GM04504 (cell line): ENCODE measurements at places on chromosomes 5 and 9.

DNA sequence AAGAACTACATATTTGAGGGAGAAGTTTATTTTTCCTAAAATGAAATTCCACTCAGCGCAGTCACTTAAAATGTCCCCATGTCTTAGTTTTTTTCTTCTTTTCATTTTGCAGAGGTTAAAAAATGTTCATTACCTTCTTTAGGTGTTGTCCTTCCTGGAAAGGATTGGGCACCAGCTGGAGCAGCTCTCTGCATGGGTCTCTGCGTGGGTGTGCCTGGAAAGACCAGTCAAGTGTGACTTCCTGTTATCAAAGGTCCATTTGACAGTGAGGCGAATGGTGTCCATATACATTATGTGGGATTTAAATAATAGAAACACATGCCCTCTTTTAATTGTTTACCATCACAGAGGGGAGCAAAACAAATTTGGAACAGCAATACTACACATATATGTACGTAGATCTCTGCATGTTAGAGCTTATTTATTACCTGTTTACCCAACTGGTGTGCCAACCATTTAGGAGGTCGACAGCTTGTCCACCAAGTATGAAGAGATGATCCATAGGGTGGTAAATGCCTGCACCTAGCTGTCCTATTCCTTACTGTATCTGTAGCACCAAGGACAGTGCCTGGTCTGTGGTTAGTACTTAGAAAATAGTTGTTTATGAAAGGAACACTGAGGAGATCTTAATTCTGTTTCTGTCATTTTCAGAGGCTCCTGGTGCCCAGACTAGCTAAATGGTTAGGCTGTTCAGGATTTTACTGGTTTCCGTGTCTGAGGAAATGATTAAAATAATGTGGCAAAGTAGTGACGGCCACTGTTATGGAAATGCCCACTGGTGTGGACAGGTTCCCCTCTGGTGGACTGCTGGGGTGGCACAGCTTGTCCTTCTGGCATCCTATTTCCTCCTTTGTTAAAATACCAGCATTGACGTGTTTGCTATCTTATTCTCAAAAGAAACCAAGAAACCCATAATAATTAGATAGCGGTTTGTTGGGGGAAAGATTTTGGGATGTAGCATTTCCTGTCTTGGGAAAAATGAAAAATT lies 200.4 kb downstream of the MAST4 start:
- DNase-seq: no peak

- no peak for DNase-seq
Observed at GRCh38 chr5:76782444-76782843, 36.4 kb upstream of the F2RL1 start.

DNA sequence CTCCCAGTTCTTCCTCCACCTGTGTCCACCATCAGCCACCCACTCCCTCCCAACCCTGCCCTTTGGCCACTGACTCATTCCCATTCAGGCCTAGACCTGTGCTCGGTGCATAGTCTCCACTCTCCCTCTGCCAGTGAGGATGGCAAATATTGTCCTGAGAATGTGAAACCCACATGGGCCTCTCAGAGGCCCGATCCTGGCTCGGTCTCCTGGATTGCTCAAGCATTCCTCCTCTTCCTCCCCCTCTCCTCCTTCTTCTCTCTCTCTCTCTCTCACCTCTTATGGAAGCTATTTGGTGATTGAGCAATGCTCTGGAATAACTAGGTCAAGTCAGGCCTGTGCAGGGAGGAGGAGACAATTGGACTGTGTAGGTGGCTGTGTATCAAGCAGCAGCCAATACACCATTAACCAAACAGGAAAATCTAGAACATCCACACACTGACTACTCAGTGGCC lies 99.9 kb downstream of the KLF4 start:
- peak; percentile 50 for DNase-seq

- DNase-seq: no peak
Observed at GRCh38 chr5:14597080-14597479, 15.5 kb downstream of the OTULINL start.

- no peak for DNase-seq
Observed at GRCh38 chr5:76400466-76400865, 2.6 kb upstream of the IQGAP2 start.

DNA sequence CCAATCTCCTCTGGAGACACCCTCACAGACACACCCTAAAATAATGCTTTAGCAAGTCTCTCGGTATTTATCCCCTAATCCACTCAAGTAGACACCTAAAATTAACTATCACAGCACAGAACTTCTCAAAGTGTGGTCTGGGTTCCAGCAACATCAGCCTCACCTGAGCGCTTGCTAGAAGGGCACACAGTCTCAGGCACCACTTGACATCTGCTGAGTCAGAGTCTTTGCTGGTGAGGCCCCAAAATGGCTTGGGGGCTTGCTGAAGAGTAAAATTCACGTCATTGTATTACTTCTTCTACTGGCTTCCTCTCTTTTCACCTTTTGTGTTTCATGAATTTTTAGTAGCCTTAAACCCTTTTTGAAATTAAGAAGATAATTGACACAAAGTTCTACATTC lies 9.0 kb downstream of the FOXB2 start:
- DNase-seq: no peak

DNA sequence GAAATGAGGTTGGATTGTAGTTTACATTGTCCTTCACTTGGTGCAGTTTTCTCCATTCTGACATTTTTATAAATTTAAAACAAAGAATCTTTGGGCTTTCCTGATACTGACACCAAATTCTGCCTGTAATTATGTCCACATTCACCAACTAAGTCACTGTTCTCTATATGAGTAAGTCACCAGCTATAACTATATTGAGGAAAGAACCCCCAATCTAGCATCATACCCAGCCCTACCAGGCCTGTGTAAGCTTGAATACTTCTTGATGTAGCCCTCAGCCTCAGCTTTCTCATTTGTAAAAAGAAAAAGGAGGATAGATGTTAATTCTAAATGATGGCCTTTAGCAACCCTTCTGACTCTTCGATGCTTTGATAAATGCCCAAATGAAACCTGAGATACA lies 112.7 kb upstream of the FST start:
- no peak for DNase-seq

- DNase-seq: no peak
Observed at GRCh38 chr9:30677221-30677620, 1707.2 kb upstream of the ACO1 start.

GRCh38 chr9:119179701-119180100 lies 189.5 kb downstream of the BRINP1 start:
- no peak for DNase-seq

- DNase-seq: peak; percentile 94
Observed at GRCh38 chr5:10555277-10555684, 8.6 kb upstream of the ANKRD33B start.

- DNase-seq: no peak
Observed at GRCh38 chr9:113580041-113580953, 116.8 kb downstream of the RGS3 start.

GRCh38 chr9:104885818-104886709 lies 41.9 kb downstream of the ABCA1 start:
- DNase-seq: no peak

- no peak for DNase-seq
Observed at GRCh38 chr5:146006470-146007190, 70.3 kb downstream of the SH3RF2 start.

GRCh38 chr9:125549891-125550885 lies 156.8 kb downstream of the MAPKAP1 start:
- DNase-seq: no peak

DNA sequence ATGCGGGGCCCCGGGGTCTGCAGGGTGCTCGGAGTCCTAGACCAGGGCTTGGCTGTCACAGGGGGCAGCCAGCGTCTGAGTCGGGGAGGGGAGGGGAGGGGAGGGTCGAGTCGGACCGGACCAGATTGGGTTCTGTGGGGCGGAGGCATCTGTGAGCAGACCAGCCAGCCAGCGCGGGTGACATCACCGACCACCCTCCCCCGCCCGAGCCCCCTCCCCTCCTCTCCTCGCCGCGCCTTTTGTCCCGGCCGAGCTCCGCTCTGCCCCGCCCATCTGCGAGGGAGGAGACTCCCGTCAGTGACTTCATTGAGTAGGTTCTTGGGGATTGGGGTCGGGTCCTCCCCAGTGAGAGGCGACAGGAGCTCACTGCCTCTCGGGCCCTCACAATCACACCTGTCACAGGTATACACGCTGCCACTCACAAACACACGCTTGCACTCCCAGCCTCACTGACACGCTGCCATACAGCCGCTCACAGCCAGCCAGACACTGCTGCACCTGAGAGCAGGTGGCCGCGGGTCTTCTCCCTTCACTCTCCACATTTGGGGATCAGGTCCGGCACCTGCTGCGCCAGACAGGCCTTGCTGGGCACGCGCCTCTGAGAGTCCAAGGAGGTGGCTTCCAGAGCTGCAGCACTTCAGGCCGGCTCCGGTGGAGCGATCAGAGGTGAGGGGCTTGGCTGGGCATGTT lies 546 bp downstream of the DNAJB5 start:
- DNase-seq: no peak

GRCh38 chr5:131854134-131854533 lies 57.3 kb upstream of the FNIP1 start:
- no peak for DNase-seq

DNA sequence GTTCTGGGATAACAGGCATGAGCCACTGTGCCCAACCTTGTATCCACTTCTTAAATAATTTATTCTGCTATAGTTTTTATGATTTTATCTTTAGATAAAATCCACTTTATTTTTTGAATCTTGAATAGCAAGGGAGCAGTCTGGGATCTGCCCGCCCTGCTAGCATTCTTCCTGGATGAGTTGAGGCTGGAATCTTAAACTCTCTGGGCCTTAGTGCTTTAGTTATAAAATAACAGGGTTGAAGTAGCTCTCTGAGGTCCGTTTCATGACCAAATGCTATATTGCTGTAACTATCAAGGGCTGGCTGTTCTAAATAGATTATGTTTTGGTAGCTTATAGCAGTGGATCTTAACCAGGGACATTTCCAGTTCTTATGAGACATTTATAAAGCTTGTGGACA lies 20.8 kb downstream of the ACER2 start:
- no peak for DNase-seq

DNA sequence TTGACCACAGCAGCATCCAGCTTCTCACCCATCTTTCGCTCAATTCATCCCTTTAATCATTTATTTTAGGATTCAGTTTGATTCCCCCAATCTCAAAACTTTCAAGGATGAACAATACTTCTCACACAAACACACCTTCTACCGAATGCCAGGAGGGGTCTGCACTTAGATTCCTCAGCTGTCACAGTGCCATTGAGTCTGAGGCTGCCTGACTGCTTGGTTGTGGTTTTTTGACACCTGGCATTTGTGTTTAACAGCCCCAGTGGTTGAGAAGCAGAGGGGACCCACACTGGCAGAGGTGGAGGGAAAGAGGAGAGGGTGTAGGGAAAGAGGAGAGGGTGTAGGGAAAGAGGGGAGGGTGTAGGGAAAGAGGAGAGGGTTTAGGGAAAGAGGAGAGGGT lies 54.9 kb downstream of the PALM2AKAP2 start:
- no peak for DNase-seq

GRCh38 chr9:96293498-96294158 lies 8.3 kb downstream of the HSD17B3 start:
- DNase-seq: no peak

DNA sequence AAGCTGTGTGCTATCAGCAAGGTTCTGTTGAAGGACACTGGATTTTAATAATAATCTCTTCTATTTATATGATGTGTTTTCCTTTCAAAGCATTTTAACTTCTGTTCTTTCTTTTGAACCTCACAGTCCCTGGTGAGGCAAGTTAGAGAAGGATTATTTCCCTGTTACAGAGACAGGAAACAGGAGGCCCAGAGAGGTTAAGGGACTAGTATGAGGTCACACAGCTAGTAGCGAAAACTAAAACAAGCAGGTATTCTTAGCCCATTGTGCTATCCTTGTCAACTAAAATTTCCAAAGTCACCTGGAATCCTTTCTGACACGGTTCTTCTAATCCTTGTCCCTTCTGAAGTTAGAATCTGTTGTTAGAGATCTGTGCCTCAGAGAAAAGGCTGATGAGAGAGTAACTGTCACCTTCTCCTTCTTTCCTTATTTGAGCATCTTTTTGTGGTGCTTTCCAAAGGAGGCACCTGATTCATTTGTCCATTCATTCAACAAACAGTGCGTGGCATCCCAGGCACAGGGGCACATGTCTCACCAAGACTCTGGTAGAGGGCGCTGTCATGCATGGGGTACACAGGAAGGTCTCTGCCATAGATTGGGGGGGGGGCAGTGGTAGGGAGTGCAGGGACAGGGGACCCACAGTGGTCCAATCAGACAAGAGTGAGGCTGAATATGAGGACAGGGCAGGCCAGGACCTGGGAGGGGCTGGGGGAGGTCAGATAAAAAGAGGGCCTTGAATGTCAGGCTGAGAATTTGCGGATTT lies 61.5 kb downstream of the CRB2 start:
- DNase-seq: no peak

GRCh38 chr9:14812806-14813205 lies 90.3 kb upstream of the CER1 start:
- no peak for DNase-seq

DNA sequence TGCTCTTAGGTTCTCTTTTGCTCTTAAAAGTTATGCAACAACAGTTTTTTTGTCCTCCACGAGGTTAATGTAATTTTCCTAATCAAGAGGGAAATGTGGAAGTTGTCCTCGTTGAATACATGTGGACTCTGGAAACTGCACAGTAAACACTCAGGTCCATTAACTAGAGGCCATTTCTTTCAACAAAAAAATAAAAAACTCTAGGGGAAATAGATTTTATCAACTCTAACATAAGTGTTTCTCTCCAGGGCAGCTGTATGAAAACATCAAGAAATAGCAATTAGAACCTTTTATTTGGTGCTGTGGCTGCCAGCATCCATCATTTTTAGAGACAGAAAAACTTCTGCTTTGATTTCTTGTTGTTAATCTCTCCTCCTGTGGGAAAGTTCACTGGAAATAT lies 288.6 kb downstream of the ICE1 start:
- no peak for DNase-seq

DNA sequence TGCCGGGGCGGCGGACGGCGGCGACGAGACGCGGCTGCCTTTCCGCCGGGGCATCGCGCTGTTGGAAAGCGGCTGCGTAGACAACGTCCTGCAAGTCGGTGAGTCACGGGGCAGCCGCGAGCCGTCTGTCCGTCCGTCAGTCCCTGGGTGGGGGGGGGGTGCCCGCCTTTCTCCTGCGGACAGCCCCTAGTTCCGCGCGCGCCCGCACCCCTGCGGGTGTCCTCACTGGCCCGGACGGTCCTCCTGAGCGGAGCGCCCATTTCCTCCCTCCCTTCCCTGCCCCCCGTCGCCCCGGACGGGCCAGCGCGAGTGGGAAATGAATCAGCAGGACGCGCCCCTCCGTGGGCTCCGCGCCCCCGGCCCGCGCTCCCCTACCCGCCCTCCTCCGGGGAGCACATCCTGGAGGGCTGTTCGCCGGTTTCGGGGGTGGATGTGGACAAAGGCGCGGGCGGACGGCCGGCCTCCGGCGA lies 828 bp downstream of the ZSWIM6 start:
- DNase-seq: no peak

DNA sequence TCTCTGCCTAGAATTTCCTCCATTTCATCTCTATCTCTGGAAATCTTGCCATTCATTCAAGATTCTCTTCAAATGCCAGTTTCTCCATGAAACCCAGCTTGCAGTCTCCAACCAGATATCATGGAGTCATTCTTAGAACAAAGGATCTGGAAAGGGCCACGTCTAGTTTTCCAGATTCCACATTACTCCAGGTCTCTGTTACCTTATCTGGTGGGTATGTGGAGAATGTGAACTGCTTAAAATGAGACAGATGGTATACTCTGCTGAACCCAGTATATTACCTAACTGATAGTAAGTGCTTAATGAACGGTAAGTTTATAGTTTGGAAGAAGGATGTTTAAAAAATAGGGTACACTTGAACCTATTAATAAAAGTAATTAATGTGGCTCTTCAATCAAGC lies 52.3 kb upstream of the ZSWIM6 start:
- no peak for DNase-seq

GRCh38 chr5:39520232-39520572 lies 95.4 kb upstream of the DAB2 start:
- DNase-seq: peak; percentile 84

- DNase-seq: no peak
Observed at GRCh38 chr9:70318002-70318401, 59.2 kb downstream of the SMC5 start.
